Stimulated activated CD4-positive, alpha-beta T cell treated with anti-CD3 and anti-CD28 coated beads, TNF-alpha, amount 100 ng/mL, for 4 hours (primary cell): ENCODE measurements at places on chromosomes 7 and 10.

DNA sequence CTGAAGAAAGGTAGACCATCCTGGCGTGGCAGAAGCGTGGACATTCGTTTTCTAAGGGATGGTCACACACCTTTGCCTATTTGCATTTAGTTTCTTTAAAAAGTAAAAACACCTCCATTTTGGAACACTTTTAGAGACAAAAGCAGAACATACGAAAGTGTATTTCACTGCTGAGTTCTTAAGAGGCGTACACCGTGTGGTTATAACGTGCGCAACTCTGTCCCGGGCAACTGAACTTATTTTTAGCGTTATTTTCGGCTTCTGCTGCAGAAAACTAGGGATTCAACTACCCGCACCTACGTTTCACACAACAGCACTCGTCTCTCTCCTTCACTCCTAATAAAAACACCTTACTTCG lies 557 bp upstream of the LSM8 start:
- no peak for DNase-seq

DNA sequence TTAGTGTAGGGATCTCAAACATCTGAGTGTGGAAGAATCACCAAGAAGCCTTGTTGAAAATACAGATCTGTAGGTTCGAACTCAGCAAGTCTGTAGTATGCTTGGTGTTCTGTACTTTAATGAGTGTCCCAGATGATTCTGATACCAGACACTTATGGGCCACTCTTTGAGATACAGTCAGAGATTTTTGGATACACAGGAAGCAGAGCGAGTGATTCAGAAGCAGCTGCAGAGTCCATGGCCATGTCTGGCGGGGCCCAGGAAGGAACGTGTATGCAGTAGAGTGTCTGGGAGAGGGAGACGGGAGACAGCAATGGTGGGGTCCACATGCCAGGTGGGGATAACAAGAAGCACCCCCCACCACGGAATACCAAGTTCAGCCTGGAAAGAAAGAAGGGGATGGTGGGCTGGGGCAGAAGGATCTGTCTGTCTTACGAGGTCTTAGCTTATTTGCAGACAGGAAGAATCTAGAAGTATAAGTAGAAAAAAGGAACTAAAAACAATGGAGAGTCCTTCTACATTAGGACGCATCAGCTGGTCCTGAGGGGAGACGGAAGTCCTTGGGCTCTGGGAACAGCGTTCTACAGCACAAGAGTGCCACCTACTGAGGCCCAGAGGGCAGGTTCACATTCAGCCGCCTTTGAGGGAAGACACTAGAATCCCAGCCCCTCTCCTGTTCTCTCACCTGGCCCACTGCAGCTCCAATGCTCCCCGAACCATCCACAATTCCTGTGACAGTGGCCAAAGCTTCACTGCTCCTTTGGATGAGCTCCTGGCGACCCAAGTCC lies 55.4 kb downstream of the SLC37A3 start:
- DNase-seq = no peak

DNA sequence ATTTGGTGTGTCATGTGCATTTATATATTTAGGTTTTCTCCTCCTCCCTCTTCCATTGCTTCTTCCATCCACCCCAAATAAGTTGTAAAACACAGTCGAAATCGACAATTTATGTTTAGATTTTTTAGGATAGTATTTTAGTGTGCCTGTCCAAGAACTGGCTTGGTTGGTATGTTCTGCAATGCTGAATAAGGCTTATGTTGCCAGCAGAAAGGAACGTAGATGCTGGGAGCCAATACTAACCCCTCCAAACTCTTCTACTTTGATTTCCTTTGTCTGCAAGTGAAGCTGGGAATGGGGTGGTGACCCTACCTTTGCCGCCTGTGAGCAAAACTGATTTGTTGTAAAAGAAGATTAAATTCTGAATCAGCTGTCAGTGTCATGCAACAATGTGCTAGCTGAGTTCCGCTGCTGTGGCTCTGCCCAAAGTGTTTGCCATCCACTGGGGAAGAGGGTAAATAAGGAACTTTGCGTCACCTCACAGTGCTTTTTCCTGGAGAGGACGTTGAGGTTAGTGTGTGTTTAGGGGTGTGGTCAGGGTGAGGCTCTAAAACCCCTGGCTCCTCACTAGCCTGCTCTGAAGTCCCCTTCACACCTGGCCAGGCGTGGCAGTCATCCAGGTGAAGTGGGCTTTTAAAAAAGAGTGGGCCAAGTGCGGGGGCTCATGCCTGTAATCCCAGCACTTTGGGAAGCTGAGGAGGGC lies 44.4 kb downstream of the TACC2 start:
- no peak for DNase-seq

DNA sequence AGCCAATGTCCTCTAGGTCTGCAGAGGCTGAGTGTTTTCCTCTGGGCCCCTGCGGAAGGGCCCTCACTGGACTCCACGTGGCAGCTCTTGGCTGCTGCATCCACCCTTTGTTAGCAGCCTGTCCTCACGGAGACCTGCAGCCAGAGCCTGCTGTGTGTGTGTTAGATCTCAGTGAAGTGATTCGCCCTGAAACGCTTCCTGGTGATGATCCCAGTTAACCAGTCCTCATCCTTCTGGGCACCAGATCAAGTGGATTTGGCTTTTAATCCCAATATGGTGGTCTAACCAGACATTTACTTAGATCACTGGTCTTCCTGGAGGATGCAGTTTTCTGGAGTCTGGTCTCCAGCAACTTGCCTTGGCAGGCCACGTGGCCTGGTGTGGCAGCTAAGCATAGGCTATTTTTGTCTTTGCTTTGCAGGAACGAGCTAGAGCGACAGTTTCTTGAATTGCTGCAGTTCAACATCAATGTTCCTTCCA lies 39.5 kb upstream of the GJD4 start:
- no peak for DNase-seq

GRCh38 chr10:2851566-2851965 lies 215.8 kb upstream of the PFKP start:
- DNase-seq = no peak

GRCh38 chr7:33685981-33686683 lies 219.2 kb upstream of the BMPER start:
- DNase-seq = no peak

DNA sequence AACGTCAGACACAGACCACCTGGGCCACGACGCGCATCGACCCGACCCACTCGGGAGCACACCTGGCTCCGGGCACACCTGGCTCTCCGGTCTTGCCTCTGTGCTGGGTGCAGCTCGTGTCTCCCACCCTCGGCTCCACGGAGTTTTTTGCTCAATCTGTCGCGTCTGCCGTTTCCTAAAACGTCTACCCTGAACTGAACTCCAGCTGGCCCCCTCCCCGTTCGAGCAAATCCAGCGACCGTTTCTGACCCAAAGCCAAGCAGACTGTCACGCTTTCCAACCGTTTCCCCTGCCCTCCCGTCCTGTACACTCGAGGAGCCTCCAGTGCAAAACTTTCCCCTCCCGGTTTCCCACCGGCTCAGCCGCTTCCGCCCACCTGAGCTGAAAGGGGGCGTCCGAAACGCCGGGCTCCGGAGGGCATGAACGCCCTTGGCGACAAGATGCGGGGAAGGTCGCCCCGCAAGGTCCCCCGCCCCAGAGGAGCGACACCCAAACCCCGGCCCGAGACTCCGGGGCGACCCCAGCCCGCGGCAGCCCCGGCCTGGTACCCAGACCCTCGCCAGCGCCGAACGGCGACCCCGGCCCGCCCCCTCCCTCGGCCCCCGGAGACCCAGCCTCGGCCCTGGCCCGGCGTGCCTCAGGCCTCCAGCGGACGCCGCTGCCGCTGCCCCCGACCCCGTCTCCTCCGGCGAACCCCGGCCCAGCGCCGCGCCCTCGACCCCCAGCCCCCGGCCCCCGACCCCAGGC lies 557 bp downstream of the CYTH3 start:
- peak; percentile 9 for DNase-seq

- DNase-seq = no peak
Measured at GRCh38 chr10:924524-924859, 7.0 kb downstream of the LARP4B start.

DNA sequence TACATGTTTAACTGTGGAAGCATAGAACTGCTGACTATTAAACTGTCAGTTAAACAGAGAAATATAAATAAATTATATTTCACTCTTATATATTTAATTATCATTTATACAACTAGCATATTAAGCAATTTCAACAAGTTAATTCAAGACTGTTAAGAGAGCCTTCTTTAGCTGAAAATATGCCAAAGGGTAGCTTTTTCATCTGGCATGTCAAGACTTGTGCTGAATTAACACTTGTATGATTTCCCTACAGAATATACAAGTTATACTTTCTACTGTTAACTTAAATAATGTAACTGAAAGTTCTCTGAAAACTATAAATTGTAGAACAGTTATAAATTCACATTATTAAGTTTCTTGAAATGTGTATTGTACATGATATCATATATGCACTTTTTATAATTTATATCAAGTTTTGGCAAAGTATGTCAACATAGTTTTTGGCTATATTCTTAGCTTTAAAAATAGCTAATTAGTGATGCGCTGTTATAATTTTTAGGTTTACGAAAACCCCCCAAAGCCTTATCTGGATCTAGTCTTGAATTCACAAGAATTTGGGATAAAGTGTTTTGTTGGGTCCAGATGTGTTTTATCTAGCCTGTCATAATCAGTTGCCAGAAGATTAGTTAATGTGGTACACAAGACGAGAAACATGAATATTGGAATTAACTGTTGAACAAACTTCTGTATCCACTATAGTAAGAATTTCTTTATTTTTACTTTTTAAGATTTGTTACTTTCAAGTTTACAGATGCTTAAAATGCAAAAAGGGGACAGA lies 231.1 kb upstream of the FOXP2 start:
- no peak for DNase-seq

DNA sequence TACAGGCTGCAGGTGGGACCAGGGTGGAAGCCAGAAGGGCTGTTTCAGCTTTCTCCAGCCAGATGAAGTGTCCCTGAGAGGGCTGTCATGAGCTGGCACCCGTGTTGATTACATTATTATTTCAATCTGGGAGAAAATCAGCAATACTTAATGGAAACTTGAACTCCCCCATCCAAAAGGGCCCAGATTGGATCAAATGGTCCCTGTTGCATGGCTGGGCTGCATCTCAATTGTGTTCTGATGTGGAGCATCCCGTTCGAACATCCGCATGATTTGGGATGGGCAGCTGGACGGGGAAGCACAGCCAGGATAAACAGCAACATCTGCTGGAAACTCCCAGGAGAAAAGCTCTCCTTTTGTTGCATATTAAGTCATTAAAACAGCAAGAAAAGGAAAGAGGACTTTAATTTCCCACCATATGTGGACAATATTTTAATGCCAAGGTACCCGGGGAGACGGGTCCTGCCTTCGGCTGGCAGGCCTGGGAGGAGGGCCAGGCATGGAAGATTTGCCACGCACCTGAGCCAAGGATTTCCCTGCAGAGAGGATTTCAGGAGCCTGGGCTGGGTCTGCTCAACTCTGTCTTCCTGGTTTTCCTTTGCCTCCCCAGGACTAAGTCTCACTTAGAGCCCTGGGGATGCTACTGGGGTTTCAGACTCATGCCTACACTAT lies 52.4 kb downstream of the NPTX2 start:
- DNase-seq = no peak

DNA sequence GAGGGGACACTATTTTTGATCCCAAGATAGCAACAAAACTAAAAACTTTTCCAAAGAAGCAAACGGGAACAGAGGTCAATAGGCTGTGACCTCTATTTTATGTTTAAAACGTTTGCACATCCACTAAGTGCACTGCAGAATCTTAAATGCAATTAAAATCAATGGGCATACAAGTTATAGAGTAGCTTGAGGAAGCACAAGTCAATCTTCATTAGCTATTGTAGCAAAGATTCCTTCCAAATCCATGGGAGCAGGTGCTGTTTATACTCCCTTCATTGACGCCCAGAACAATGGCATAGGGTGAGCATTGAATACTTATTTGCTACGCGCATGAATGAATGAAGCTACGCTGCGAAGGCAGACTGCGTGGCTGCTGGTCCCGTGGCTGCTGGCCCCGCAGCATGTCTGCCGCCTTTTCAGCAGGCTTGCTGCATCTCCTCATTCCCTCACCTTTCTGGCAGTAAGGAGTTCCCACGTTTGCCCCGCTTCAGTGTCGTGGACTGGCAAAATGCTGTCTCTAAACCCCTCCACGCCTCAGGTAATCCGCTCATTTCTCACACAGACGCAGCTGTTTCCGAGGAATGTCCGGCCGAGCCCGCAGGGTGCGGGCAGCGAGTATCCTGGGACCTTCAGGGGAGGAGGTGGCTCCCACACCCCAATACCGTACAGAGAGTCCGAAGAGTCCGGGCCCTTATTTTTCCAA lies 754 bp upstream of the PHYHIPL start:
- DNase-seq = no peak

DNA sequence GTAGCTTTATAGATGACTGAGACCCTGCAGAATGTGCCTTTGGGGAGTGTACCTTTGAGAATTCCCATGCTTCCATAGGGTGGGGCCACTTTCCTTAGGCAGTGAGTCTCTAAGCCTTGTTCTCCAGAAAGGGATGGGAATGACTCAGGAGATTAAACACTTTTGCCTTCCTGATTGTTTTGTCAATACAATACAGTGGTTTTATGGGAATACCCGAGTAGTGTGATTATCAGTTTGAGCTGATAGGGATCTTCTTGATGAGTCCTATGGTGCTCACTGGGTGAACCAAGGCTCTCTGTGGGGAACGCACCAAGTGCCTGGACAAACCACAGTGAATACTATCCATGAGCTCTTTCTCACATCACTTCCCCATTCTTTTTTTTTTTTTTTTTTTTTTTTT lies 6.3 kb downstream of the MYOF start:
- DNase-seq = no peak
